NCI-H2171 treated with DMSO at 0.1 percent for 48 hours (cell line): ENCODE measurements at places on chromosomes 7 and 10.

DNA sequence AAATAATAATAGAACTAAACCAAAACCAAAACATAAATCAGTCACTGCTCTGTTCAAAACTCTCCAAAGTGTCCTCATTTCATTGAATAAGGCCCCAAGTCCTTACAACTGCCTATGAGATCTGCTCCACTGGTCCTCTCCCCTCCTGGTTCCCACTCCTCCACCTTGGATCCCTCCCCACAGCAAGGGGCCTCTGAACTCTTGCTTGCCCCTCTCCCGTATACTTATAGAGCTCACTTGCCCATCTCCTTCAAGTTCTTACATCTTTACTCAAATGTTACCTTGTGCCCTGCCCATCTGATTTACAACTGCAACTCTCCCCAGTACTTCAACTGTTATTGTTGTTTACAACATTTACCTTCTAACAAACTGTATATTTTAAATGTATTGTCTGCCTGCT lies 819 bp downstream of the POLD2 start:
- no peak for DNase-seq

DNA sequence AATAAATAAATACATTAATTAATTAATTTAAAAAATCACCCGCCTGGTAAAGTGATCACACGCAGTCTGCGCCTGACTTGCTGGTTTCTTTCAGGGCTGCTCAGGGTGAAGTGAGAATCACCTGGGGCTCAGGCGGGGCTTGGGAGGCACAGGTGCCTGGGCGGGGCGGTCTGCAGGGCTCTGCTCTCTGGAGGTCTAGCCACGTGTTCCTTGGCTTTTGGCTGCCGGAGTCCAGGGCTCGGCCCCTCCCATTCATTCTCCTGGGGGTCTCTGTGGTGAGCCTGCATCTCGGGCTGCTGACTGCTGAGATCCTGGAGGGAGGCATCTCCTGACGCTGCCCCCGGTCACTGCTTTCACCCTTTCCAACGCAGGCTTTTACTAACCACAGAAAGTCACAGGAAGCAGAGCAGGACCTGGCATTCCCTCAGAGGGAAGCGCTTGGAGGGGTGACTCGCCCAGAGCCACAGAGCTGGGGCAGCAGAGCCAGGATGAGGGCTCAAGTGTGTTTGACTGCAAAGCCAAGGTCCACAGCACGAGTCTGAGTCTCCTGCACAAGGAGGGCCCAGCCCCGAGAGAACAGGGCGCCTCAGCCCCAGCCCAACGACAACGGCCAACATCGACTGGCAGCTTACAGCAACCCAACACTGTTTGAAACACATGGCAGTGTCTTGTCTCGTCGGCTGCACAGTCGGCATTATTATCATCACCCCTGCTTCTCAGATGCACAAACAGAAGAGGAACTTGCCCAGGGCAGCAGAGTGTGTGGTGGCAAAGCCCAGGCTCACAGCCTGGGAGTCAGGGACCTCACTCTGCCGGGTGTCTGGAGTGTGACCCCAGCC lies 22.4 kb upstream of the MNX1 start:
- DNase-seq = no peak

- no peak for DNase-seq
Observed at GRCh38 chr10:98344589-98345038, 70.4 kb downstream of the PYROXD2 start.

GRCh38 chr10:121796342-121796741 lies 131.5 kb downstream of the ATE1 start:
- no peak for DNase-seq

GRCh38 chr7:132869166-132869861 lies 212.6 kb downstream of the CHCHD3 start:
- no peak for DNase-seq

GRCh38 chr10:6228647-6229046 lies 25.9 kb downstream of the PFKFB3 start:
- no peak for DNase-seq

- no peak for DNase-seq
Observed at GRCh38 chr10:51325649-51326048, 251.4 kb downstream of the PRKG1 start.
